Right renal pelvis (tissue), 4 donors: ENCODE measurements at places on chromosomes 7 and 10.

DNA sequence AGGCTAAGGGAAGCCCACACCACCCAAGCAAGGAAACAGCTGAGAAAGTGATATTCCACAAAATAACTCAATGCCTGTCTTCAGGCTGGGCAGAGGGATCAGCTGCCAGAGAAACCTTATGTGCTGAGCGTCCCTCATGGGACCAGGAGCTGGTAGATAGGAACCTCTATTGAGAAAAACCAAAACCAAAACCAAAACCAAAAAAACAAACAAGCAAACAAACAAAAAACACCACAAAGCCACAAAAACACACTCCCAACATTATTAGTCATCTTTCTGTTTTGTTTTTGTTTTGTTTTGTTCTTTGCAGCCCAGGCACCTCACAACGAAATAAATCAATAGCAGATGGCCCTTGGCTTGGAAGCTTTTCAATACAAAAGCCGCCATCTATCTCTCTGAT lies 760.8 kb upstream of the CELF2 start:
- no peak for DNase-seq

DNA sequence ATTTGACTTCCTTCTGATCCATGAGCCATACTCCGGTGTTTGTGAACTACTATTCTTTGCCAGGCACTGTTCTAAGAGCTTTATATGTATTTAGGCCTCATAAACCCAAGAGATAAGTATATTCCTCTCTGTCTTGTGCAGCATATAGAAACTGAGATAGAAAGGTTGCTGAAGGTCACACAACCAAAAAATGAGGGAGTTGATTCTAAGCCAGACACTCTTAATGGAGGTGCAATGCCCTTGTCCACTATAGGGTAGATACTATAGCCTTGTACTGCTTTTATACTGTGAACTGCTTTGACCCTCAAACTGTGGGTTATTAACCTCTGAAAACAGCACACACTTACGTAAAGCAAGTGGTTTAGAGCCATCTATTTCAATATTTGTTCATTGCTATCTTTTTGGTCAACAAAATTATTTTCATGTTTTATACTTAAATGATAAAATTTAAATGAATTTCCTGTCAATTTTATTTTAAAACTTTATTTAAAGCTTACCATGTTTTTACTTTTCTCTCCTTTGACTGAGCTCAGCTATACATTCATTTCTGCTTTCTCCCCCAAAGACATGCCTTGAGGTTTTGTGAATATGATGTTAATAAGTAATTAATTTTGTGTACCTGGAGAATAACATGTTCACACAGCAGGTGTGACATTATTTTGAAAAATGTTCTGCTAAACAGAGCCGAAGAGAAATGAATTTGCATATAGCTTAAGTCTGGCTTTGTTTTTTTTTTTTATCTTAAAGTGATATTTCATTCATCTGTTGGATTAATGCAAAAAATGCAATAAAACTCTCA lies 687.3 kb downstream of the DNAJB9 start:
- no peak for DNase-seq

GRCh38 chr7:99005776-99006175 lies 127.4 kb downstream of the TRRAP start:
- no peak for DNase-seq

DNA sequence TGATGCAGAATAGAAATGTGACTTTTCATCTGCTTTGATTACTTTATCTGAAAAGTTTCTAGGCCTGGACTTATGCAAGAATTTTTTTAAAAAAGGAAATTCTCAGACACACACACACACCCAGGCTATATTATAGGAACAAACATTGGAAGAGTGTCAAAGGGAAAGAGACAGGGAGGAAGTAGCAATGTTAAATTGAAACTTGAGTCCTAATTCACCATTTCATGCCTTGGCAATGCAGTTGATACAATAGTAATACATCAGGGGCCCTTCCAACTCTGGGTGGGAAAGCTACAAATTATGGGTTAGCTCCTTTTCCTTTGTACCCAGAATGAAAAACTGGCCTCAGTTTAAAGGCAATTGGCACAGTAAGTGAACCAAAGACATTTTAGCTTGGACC lies 258.0 kb upstream of the LYZL1 start:
- DNase-seq: no peak

GRCh38 chr10:122103592-122103991 lies 114.6 kb downstream of the TACC2 start:
- DNase-seq: no peak

DNA sequence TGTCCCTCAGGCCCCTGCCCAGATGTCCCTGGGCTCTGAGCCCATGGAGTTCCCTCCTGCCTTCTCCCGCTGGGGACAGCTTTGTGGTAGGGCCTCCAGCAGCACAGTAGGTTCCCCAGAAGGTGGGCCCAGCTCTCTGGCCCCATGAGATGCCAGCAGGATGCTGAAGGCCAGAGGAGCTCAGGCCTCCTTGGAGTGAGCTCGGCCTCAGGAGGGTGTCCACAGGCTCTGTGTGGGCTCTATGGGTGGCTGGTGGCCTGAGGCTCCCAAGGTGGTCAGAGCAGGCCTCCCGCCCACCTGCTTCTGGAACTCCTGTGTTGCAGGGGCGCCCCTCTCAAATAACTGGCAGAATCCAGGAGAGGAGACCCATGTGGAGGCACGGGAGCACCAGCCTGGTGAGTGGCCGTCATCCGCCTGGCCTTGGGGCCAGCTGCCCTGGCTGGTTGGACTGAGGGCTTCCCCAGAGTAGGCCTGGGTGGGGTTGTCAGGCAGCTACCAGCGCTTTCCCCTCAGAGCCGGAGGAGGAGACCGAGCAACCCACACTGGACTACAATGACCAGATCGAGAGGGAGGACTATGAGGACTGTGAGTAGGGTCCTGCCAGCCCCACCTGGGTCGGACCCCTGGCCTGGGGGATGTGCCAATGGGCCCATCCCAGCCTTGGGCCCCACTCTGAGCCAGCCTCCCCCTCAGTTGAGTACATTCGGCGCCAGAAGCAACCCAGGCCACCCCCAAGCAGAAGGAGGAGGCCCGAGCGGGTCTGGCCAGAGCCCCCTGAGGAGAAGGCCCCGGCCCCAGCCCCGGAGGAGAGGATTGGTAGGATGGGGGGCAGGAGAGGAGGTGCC lies 3.2 kb downstream of the AEBP1 start:
- DNase-seq: no peak

GRCh38 chr7:95545007-95545615 lies 51.2 kb downstream of the PDK4 start:
- DNase-seq: peak; percentile 38

- no peak for DNase-seq
Observed at GRCh38 chr10:3467052-3467951, 294.7 kb upstream of the PITRM1 start.

- no peak for DNase-seq
Observed at GRCh38 chr7:116028787-116029186, 1.8 kb downstream of the TFEC start.

GRCh38 chr7:107907-108306 lies 84.5 kb upstream of the FAM20C start:
- DNase-seq: no peak

GRCh38 chr10:13003004-13003403 lies 1.5 kb upstream of the CCDC3 start:
- no peak for DNase-seq

DNA sequence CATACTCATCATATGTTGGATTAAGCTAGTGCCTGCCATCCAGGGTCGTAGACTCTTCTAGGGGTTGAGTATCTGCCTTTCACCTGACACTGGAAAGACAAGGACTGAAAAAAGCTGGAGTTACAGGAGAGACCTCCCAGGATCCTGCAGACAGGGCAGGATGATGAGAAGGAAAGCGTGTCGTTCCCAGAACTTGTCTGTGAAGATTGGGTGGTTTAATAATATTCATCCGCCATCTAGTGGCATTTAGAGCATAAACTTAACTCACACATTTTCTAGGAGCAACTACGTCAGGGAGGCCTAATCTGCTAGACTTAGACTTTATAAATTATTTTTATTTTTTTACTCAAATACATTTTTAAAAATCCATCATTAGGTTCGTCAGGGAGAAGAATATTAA lies 59.6 kb downstream of the ADRB1 start:
- peak; percentile 36 for DNase-seq

DNA sequence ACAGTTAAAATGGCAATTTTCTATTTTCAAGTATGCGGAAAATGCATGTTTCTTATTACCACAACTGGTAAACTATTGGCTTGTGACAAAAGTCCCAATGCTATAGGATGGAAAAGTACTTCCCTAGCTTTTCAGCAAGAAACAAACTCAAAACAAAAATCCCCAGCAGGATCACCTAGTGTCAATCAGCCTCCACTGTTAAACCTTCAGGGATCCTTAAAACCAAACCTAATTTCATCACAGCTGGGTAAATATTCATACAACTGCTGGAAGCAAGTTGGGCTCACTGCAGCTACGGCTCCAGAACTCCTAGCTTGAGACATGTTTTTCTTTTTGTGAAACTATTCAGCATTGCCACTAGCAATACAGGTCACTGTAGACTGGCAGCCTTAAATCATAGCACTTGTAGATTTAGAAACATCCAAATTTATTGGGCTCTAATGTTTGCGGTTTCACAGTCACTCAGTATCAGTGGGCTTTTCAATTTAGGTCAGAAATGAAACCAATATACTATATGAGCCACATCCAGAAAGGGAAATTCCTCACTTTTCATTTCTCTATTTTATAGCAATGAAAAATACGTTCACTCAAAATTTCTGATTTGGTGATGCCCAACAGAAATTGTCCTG lies 145.2 kb upstream of the ANK3 start:
- no peak for DNase-seq

GRCh38 chr10:130212746-130213145 lies 76.6 kb downstream of the GLRX3 start:
- no peak for DNase-seq

DNA sequence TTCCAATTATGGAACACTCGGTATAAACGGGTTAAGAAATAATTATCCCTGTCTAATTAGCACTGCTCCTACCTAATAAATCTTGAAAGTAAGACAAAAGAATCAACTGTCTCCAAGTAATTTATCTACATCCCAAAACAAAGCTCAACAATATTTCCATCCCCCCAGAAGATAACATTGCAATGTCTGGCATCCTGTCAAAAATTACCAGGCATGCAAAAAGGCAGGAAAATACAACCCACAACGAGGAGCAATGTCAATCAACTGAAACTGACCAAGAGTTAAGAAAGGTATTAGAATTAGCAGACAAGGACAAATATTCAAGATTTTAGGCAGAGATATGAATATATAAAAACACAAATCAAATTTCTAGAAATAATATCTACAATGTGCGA lies 84.5 kb upstream of the SVIL start:
- no peak for DNase-seq

- no peak for DNase-seq
Observed at GRCh38 chr7:155844526-155844925, 32.3 kb upstream of the SHH start.
